ENCODE measurements at places on chromosomes 6 and 20. TPM values are rescaled to one million over a fixed set of nuclear protein-coding genes. Genes with fewer than 3 reads are reported as not detected.

NOTCH4 gene
- 0.55 TPM for total RNA-seq

LGSN gene
- total RNA-seq, result not detected

TGM2 gene
- 0.34 TPM for total RNA-seq

PSORS1C2 gene
- total RNA-seq, result not detected

NEURL2 gene
- 1.1 TPM for total RNA-seq

GJE1 gene
- total RNA-seq, result not detected

DEFB125 gene
- total RNA-seq, result not detected
